ENCODE measurements at places on chromosomes 11 and 22. TPM values are rescaled to one million over a fixed set of nuclear protein-coding genes. Genes with fewer than 3 reads are reported as not detected.

The CCND1 gene
- total RNA-seq, result 192 TPM

The DCDC1 gene
- 0.46 TPM for total RNA-seq

The OR52A1 gene
- not detected for total RNA-seq

The CAVIN3 gene
- 27.0 TPM for total RNA-seq

The HOATZ gene
- total RNA-seq, result not detected

The TECTA gene
- total RNA-seq, result 0.12 TPM

The PDXP gene
- total RNA-seq, result 13.6 TPM

The PRSS23 gene
- total RNA-seq, result 400 TPM

The TEX54 gene
- total RNA-seq, result not detected

The SHANK2 gene
- total RNA-seq, result 7.0 TPM

The FAT3 gene
- 0.71 TPM for total RNA-seq

The MYBPC3 gene
- 0.08 TPM for total RNA-seq

The BTBD18 gene
- not detected for total RNA-seq

The TIMP3 gene
- 1.3 TPM for total RNA-seq
